ENCODE measurements at places on chromosomes 4 and X.

DNA sequence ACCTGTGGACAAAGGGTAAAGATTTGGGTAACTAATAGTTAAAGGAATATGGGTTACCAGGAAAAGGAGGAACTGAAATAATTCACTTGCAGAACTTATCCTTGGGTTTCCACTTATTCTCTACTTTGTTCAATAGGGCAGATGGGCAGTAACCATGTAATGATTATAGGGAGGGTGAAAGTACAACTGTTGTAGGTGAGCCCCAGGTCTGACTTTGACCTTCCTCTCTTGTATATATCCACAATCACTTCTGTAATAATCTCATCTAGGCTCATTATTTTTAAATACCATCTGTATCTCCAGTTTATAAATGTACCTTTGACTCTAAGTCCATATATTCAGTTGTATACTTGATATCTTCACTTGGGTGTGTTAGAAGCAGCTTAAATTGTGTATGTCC is 32.1 kb downstream of the CXXC4 start:
- DNase-seq, result no peak

DNA sequence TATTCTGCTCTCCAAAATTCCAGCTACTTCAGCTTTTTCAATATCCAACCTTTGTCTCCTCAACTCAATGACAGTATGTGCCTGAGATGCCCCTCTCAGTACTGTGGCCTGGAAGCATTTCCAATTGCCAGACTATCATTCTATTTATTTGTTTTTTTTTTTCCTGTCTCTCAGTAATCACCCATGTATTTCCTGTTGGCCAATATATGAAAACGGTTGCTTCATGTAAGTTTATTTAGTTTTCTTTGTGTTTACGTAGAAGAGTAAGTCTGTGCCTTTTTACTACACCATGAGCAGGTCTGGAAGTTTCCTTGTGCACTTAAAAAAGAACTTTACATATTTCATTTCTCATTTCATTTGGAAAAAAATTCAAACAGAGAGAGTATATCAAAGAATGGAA is 537.5 kb upstream of the SPANXN1 start:
- DNase-seq, result no peak

GRCh38 chrX:118726887-118727685 is at the start of gene IL13RA1:
IL13RA1 (plus strand) TSS chrX:118727606; CDS start chrX:118727639, 33 bp downstream.
- peak; percentile 51 for DNase-seq

DNA sequence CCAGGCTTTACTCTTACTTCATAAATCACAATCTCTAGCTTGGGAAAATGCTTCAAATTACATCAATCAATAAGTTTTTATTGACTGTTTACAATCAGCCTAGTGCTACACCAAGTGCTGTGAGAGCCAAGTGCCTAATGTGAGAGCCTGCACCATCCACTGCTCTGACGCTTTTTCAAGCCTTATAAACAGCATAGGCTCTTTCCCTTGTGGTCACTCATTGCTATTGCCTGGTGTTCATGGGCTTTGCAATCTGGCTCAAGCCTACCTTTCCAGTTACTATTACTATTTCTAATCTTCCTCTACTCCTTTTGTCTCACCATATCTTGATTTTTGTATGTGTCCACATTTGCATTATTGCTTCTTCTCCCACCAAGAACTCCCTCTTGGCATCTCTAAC is 77.0 kb downstream of the REELD1 start:
- no peak for DNase-seq

GRCh38 chrX:40521868-40522450 is 58.8 kb upstream of the ATP6AP2 start:
- DNase-seq, result no peak

DNA sequence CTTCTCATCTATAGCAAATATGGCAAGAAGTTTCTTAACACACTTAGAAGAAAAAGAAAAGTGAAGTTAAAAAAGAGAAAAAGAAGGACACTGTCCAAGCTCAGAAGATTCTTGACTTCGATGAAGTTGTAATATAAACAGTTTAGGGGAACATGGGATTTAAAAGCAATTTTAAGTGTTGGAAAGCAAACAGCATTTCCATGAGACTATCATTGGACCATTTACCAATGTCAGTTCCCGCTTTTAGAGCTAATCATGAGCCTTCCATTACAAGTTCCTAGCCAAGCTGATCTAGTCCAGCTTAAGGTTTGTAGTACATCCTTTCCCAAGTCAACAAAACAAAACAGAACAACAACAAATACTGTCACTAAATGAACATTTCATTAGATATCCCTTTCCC is 45.1 kb upstream of the FGF2 start:
- no peak for DNase-seq

DNA sequence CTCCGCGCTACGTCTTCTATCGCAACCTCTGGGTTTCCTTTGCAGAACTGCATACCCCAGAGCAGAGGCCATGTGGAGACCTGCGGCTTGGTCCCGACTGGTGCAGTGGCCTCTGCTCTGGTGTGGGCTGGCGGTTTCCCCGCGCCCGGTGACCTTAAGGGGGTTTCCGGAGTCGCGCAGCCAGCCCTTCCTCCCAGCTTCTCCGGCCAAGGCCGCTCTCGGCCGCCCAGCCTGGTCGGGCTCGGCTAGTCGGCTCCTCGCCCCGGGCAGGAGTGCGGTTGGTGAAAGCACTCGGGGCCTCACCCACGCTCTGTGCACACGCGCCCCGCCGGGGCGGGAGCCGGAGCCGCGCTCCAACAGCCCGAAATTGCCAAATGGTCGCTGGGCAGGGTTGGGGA is 84.9 kb downstream of the BCOR start:
- DNase-seq, result peak; percentile 39
